ENCODE measurements at places on chromosomes 3 and 15.

- DNase-seq = no peak
These were observed 192.0 kb upstream of the TPRG1 start for GRCh38 chr3:188979669-188980310.

- no peak for DNase-seq
These were observed 124.3 kb downstream of the TIGIT start for GRCh38 chr3:114418107-114418506.

DNA sequence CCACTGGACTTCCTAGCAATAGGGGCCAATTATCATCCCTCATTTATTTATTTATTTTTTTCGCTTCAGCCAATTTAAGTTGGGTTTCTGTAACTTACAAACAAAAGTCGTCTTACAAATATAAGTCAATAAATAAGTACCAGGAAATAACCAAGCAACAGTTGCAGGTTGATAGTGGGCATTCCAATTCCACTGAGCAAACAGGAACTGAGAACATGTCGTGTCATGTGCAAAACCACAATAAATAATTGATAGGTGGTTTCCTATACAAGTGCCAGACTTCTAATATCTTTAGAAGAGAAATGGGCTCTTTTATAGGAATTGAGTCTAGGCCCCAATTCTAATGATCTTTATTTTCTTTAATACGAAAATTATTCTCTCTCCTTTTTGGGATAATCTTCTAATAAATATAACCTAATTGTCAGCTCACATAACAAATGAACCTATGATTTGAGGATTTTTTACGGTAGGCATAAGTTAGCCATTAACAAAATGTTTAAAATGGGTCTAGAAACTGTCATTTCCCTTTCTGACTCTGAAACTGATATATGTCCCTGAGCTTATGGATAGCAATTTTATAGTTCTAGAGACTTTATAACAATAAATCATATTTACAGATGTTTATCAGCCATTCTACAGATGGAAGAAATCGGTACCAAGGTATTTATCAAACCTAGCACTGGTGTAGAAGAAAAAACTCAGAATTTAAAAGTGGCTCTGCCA is 571.8 kb downstream of the FOXP1 start:
- no peak for DNase-seq

- no peak for DNase-seq
These were observed 221.7 kb upstream of the TLE3 start for GRCh38 chr15:70319466-70319865.

- DNase-seq = no peak
These were observed 25.7 kb upstream of the APH1B start for GRCh38 chr15:63251701-63252100.

All from heart left ventricle (tissue), 16 donors.